ENCODE measurements at places on chromosomes 4 and X.

GRCh38 chrX:19798423-19798822 lies 89.0 kb downstream of the SH3KBP1 start:
- no peak for DNase-seq

- DNase-seq: no peak
Measured at GRCh38 chrX:12065251-12065650, 73.0 kb upstream of the FRMPD4 start.

DNA sequence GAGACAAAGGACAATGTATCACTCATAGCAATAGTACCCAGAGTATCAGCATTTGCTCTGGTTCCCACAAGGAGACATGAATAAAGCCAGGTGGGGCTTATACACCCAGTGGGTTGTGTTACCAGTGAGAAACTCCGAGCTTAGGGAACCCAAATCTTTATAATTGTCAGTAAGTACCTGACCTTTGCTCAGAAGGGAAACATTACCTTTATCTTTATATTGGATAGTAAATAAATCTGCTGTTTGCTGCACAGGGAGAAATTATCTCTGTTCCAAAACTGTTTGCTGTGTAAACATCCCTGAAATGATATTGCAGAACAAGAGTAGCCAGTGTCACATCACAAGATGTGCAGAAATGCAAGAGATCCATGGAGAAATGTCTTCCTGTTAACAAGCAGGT lies 12.1 kb upstream of the SLAIN2 start:
- no peak for DNase-seq

DNA sequence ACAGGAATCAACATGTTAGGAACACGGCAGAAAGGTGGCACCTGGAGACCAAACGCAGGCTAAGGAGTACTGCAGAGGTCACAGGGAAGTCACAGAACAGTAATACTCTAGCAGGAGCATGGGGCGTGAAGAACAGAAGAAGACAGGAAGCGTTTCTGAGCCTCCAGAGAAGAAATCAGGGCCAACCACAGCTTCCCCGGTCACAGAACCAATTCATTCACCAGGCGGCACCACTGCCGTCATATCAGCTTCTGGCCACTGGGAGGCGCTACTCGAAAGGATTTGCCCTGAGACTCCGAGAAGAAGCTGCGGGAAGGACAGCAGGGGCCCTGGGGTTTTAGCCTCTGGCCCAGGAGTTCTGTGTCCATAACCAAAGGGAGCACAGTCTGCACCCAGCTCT lies 78.0 kb upstream of the DRD5 start:
- peak; percentile 27 for DNase-seq

GRCh38 chr4:147768113-147768512 lies 36.2 kb downstream of the ARHGAP10 start:
- no peak for DNase-seq

GRCh38 chr4:76198411-76199237 lies 15.0 kb downstream of the SCARB2 start:
- DNase-seq: no peak
